ENCODE measurements at places on chromosomes 13 and 19.

- no peak for DNase-seq
- no peak overlapping the region for H3K27ac ChIP-seq
- no peaks in the 10 kb centered on the region for H3K27me3 ChIP-seq
- no peaks in the 10 kb centered on the region for H3K36me3 ChIP-seq
- no peaks in the 10 kb centered on the region for H3K4me1 ChIP-seq
Observed at GRCh38 chr19:3403489-3404323, 37.3 kb downstream of the NFIC start.

DNA sequence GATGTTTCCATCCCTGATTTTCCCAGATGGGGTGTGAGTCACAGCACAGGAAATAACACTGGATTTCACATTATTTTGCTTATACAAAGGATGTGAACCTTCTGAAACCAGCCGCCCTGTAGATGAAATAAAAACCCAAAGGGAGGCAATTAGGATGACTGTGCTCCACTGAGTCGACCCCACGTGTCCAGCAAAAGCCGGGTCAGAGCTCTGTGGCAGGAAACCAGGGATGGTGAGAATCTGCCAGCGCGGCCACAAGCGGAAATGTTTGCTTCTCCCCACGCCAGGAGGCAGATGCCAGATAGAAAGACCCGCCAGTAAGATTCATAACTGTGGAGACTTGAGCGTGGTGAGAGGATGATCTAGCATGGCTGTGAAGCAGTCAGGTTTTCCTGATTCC, 764.4 kb downstream of the LIG4 start:
- H3K27me3 ChIP-seq = no peaks in the 10 kb centered on the region
- H3K4me3 ChIP-seq = no peak overlapping the region
- H3K4me1 ChIP-seq = no peaks in the 10 kb centered on the region
- no peaks in the 10 kb centered on the region for H3K36me3 ChIP-seq
- DNase-seq = no peak

GRCh38 chr19:39265321-39265916, 2.8 kb upstream of the IFNL2 start:
- H3K27ac ChIP-seq = no peak overlapping the region
- H3K4me1 ChIP-seq = no peaks in the 10 kb centered on the region
- DNase-seq = no peak
- H3K36me3 ChIP-seq = no peaks in the 10 kb centered on the region

- no peak for DNase-seq
- peaks cover 16% of the 10 kb centered on the region for H3K4me1 ChIP-seq
- H3K27me3 ChIP-seq = no peaks in the 10 kb centered on the region
- no peaks in the 10 kb centered on the region for H3K36me3 ChIP-seq
- H3K27ac ChIP-seq = no peak overlapping the region
Observed at GRCh38 chr19:39070888-39071287, 13.3 kb upstream of the ACP7 start.

DNA sequence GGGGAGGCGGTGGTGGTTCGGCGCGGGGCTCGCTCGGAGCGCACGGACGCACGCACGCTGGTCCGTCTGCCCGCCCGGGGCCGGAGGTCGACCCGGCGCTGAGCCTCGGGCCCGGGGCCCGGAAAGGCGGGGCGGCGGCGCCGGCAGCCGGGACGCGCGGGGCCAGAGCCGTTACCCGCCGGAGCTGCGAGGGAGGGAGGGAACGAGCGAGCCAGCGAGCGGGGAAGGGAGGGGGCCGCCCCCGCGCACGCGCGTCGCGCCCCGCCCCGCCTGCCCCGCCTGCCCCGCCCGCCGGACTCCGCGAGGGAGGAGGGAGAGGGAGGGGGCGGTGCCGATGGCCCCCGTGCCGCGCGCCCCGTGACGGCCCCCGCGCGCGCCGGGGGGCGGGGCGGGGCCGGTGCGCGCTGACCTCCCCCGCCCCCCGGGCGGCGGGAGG, 15.0 kb downstream of the CIC start:
- H3K36me3 ChIP-seq = peaks cover 22% of the 10 kb centered on the region
- peak; percentile 83 for DNase-seq

- H3K27ac ChIP-seq = no peak overlapping the region
- H3K27me3 ChIP-seq = no peaks in the 10 kb centered on the region
- no peak overlapping the region for H3K4me3 ChIP-seq
- no peaks in the 10 kb centered on the region for H3K4me1 ChIP-seq
Observed at GRCh38 chr13:75442736-75443234, 39.2 kb downstream of the TBC1D4 start.

DNA sequence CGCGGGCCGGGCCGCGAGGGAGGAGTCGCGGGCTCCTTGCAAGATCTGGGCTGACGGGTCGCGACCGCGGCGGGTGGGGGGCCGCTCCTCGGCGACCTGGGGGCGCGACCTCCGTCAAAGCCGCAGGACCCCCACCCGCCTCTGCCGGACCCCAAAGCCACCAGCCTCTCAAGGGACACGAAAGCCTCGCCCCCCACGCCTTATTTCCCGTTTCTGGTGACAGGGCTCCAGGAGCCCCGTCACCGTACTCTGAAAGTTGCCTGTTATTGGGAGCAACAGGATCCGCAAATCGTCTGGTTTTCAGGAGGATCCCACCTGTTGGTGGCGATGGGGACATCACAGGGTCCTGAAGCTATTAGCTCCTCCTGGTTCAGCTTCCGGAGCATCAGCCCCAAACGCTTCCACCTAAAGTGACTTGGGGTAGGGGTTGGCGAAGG, 530 bp downstream of the MAU2 start:
- peak overlapping the region; percentile 73 for H3K4me3 ChIP-seq
- no peaks in the 10 kb centered on the region for H3K27me3 ChIP-seq
- H3K36me3 ChIP-seq = peaks cover 30% of the 10 kb centered on the region
- H3K27ac ChIP-seq = peak overlapping the region; percentile 87

DNA sequence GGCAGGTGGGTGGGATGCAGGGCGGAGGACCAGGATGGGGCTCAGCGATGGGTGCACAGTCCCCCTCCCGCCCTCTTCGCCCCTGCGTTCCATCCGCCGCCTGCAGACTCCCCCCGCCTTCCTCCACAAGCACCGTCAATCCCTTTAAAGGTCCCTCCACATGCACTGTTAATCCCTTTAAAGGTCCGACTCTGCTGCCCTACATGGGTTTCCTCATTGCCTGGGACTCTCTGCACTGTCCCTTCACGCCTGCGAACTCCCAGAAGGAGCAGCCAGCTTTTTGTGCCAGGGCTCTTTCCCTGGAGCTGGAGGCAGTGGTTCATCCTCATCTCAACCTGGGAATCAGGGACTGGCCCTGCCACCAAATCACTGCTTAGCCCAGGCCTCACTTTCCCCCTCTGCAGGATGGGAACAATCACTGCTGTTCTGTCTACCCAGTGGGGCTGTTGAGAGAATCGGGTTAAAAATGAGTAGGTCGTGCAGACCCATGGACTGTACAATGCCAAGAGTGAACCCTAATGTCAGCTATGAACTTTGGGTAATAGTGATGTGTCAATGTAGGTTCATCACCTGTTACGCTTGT, 20.4 kb downstream of the ZNF574 start:
- no peaks in the 10 kb centered on the region for H3K4me1 ChIP-seq
- H3K36me3 ChIP-seq = peaks cover 65% of the 10 kb centered on the region
- H3K27ac ChIP-seq = no peak overlapping the region
- H3K4me3 ChIP-seq = no peak overlapping the region
- no peaks in the 10 kb centered on the region for H3K27me3 ChIP-seq

- no peaks in the 10 kb centered on the region for H3K4me1 ChIP-seq
- H3K36me3 ChIP-seq = no peaks in the 10 kb centered on the region
- H3K27me3 ChIP-seq = no peaks in the 10 kb centered on the region
- no peak for DNase-seq
- no peak overlapping the region for H3K4me3 ChIP-seq
Observed at GRCh38 chr13:80562433-80563156, 221.7 kb upstream of the SPRY2 start.

GRCh38 chr13:53683608-53684007, 655.0 kb downstream of the OLFM4 start:
- no peaks in the 10 kb centered on the region for H3K27me3 ChIP-seq
- H3K4me3 ChIP-seq = no peak overlapping the region
- no peak overlapping the region for H3K27ac ChIP-seq
- DNase-seq = no peak

DNA sequence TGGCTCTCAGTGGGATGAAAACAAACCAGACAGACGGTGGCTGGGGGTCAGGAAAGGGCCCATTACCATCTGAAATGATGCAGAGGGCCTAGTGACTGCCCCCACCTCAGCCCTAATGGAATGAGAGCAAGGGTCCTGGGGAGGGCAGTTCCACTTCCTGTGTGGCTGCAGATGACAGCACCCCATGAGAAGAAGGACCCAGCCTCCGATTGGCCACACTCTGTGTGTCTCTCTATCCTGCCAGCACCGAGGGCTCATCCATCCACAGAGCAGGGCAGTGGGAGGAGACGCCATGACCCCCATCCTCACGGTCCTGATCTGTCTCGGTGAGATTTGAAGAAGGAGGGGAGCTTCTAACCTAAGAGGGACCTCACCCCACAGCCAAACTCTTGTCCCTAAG, 498 bp downstream of the LILRB1 start:
- no peaks in the 10 kb centered on the region for H3K4me1 ChIP-seq
- H3K27me3 ChIP-seq = no peaks in the 10 kb centered on the region
- H3K4me3 ChIP-seq = no peak overlapping the region
- no peaks in the 10 kb centered on the region for H3K36me3 ChIP-seq
- DNase-seq = no peak

DNA sequence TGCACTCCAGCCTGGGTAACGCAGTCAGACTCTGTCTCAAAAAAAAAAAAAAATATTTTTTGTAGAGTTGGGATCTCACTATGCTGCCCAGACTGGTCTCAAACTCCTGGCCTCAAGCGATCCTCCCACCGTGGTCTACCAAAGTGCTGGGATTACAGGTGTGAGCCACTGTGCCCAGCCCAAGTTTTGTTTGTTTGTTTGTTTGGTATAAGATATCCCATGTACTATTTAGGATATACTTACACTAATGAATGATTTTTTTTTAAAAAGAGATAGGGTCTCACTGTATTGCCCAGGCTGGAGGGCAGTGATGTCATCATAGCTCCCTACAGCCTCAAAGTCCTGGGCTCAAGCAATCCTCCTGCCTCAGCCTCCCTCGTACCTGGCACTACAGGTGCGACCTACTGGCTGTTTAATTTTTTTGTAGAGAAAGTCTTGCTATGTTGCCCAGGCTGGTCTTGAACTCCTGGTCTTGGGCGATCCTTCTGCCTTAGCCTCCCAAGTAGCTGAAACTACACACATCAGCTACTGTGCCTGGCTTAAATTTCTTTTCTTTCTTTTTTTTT, 24.0 kb downstream of the TLE6 start:
- H3K4me1 ChIP-seq = no peaks in the 10 kb centered on the region
- H3K4me3 ChIP-seq = no peak overlapping the region
- no peak for DNase-seq
- no peaks in the 10 kb centered on the region for H3K36me3 ChIP-seq
- no peaks in the 10 kb centered on the region for H3K27me3 ChIP-seq

GRCh38 chr13:50691176-50691680, 152.3 kb downstream of the DLEU7 start:
- H3K4me1 ChIP-seq = no peaks in the 10 kb centered on the region
- no peaks in the 10 kb centered on the region for H3K36me3 ChIP-seq
- H3K27ac ChIP-seq = no peak overlapping the region
- H3K4me3 ChIP-seq = no peak overlapping the region

GRCh38 chr13:98782654-98783053, 30.2 kb upstream of the SLC15A1 start:
- H3K36me3 ChIP-seq = no peaks in the 10 kb centered on the region
- H3K27me3 ChIP-seq = no peaks in the 10 kb centered on the region
- H3K4me1 ChIP-seq = no peaks in the 10 kb centered on the region
- no peak overlapping the region for H3K27ac ChIP-seq

GRCh38 chr13:50030315-50030714, 15.1 kb downstream of the KCNRG start:
- H3K4me3 ChIP-seq = no peak overlapping the region
- DNase-seq = no peak
- H3K36me3 ChIP-seq = peaks cover 4% of the 10 kb centered on the region
- no peak overlapping the region for H3K27ac ChIP-seq
- H3K4me1 ChIP-seq = no peaks in the 10 kb centered on the region

DNA sequence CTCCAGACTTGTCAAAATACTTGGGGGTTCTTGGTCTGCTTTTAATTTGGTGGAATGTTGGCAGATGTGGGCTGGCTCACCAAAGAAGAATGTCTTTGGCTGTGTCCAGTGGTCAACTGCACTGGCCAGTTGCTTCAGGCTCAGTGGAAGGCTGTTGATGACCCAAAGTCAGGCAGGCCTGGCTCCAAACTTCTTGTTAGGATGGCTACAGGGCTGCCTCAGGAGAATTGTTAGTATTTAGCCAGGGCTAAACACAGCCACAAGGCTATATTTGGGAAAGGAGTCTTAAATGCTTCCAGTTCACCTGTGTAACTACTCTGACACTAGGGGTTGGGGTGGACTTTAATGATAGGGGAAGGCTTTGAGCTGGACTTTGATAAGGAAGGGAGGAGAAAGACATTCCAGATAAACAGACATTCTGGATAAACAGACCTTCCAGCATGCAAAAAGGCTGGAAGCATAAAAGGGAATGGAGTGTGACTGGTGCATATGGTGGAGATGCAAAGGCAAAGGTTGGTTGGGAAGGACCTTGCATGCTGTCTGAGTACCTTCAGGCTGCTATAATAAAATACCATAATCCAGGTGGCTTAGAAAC, 116.8 kb downstream of the FOXO1 start:
- DNase-seq = no peak
- no peak overlapping the region for H3K4me3 ChIP-seq

DNA sequence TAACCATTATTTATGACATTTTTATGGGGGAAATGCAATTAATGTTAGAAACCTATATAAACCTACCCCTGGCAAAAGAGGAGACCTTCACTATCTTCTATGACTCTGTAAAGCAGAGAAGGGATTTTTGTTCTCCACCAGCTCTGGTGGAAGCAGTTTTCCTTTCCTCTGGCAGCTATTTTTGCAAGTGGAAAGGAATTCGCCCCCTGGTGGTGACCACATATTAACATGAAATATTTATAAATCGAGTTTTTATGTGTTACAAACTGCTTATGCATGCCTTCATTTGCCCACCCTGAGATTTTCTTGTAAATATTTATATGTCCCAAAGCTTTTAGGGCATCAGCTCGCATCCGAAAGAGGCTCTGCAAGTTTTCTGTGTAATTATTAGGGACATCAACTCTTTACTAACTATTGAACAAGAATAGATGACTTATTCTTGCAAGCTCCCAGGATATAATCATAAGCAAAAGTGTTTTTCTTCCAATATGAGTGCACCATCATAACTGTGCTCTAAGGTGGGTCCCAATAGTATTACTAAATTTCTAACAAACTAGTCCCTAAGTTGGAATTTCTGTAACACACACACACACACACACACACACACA, 62.4 kb downstream of the SERTM1 start:
- H3K27ac ChIP-seq = no peak overlapping the region
- no peaks in the 10 kb centered on the region for H3K36me3 ChIP-seq
- peak; percentile 46 for DNase-seq
- no peaks in the 10 kb centered on the region for H3K4me1 ChIP-seq
- no peaks in the 10 kb centered on the region for H3K27me3 ChIP-seq

- H3K4me1 ChIP-seq = no peaks in the 10 kb centered on the region
- no peak for DNase-seq
- H3K27me3 ChIP-seq = no peaks in the 10 kb centered on the region
- H3K4me3 ChIP-seq = no peak overlapping the region
- no peak overlapping the region for H3K27ac ChIP-seq
- no peaks in the 10 kb centered on the region for H3K36me3 ChIP-seq
Observed at GRCh38 chr13:109974354-109974753, 188.0 kb upstream of the IRS2 start.

All from CD4-positive, CD25-positive, alpha-beta regulatory T cell (primary cell).